Activated CD4-positive, alpha-beta T cell treated with anti-CD3 and anti-CD28 coated beads, Interleukin-2, amount 10 ng/mL, durations not matched to agents 7 days and 5 days (primary cell): ENCODE measurements at places on chromosomes 5 and 9. TPM values are rescaled to one million over a fixed set of nuclear protein-coding genes. Genes with fewer than 3 reads are reported as not detected.

The JAKMIP2 gene
- 5.3 TPM for total RNA-seq

The CCDC152 gene
- total RNA-seq = 4.8 TPM

The ZNF883 gene
- total RNA-seq = 0.35 TPM

The HDAC3 gene
- total RNA-seq = 73.9 TPM

GRCh38 chr9:23611869-23612268, 214.2 kb downstream of the ELAVL2 start:
- DNase-seq = no peak
- no peaks in the 10 kb centered on the region for H3K36me3 ChIP-seq
- no peaks in the 10 kb centered on the region for H3K27me3 ChIP-seq
- H3K4me1 ChIP-seq = no peaks in the 10 kb centered on the region

DNA sequence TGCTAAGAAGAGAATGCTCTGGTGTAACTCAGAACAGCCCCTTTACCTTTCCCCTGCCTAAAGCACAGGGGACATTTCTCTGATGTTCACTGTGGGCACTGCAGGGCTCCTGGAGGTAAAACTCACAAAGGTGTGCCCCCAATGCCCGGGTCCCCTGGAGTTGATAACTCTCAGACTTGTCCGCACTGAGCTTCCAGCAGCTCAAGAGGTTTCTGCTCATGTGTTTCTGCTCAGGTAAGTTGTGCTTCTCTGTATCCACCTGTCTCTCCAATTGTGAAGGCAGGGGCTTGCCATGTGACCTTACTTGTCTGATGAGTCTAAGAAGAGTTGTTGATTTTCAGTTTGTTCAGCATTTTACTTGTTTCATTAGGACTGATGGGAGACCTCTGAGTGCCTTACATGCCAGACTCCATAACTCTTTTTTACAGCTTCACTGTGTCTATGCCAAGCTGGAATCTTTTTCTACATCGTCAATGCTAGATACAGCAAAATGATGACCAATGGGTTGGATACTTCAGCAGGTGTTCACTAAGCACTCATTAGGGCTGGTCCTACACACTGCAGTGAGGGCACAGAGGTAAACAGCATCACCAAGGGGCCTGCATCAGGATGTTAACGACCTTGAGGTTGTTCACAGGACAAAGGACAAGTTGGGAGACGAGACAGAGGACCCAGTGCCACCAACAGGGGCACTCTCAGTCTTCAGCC, 56.4 kb downstream of the MRPL36 start:
- peaks cover 25% of the 10 kb centered on the region for H3K27me3 ChIP-seq
- H3K27ac ChIP-seq = no peak overlapping the region
- no peaks in the 10 kb centered on the region for H3K36me3 ChIP-seq
- no peak for DNase-seq
- no peaks in the 10 kb centered on the region for H3K4me1 ChIP-seq
- H3K4me3 ChIP-seq = no peak overlapping the region

The SPATA31C1 gene
- total RNA-seq = not detected

DNA sequence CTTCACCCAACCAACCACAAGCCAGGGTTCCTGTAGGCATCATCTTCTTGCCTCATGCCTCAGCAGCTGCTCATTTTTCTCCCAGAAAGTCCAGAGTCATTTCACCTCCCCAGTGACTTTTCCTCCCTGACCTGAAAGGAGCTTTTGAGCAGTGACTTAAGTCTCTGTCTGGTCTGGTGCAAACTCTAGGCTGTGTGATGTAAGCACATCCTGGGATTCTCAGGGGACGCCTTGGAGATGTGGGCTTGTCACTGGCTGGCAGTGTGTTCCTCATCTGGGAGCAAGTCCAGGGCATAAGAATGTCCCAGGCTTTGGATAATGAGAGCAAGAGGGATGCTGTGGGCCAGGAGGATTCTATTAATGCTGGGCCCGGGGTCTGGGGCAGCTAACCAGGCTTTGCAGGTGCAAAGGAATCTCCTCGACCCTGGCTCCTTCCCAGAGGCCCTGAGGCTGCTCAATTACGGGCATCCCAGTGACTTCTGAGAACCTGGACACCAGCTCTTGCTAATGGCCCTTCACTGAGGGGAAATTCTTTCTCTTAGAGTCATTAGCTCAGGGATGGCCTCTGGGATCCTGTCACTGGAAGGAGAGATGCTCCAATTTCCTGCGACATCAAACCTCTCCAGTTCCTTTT, 211.0 kb upstream of the PANK3 start:
- no peaks in the 10 kb centered on the region for H3K36me3 ChIP-seq
- no peak overlapping the region for H3K27ac ChIP-seq
- no peak overlapping the region for H3K4me3 ChIP-seq
- DNase-seq = no peak

DNA sequence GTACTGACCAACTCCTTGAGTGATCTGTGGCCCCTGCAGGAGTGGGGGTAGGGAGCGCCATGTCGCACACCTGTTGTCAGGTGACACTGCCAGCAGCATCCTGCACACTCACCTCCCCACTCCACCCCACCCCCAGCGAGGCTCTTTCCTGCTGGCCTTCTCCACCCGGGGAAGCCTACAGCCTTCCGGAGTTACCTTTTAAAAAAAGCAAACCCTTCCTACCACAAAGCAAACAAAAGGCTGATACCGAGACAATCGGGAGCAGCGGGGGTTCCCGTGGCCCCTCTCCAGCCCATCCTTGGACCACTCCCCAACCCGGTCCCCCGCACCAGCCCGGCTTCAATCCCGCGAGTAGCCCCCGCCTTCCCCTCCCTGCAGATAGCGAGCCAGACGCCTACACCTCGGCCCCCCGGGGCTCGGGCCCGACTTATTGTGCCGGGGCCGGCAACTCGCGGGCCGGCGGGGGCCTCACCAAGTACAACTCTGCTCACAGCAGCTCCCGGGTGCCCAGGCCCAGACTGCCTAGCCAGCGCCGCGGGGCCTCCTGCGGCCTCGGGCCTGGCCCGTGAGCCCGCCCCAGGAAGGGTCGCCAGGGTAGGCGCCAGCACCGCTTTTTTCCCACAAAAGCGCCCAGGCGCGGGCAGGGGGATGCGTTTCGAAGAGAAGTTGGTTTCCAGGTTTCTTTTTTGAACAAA, 724 bp downstream of the MACROH2A1 start:
- peak overlapping the region; percentile 89 for H3K4me3 ChIP-seq
- peak overlapping the region; percentile 96 for H3K27ac ChIP-seq
- peaks cover 60% of the 10 kb centered on the region for H3K4me1 ChIP-seq
- H3K27me3 ChIP-seq = peaks cover 10% of the 10 kb centered on the region
- H3K36me3 ChIP-seq = peaks cover 21% of the 10 kb centered on the region

- H3K4me1 ChIP-seq = no peaks in the 10 kb centered on the region
- H3K36me3 ChIP-seq = no peaks in the 10 kb centered on the region
- no peak overlapping the region for H3K27ac ChIP-seq
- H3K27me3 ChIP-seq = no peaks in the 10 kb centered on the region
- H3K4me3 ChIP-seq = no peak overlapping the region
Observed at GRCh38 chr9:116303270-116303669, 149.7 kb downstream of the PAPPA start.

GRCh38 chr5:74684900-74685851, at the start of gene HEXB:
HEXB (plus strand) TSS chr5:74685233; CDS start chr5:74685261, 28 bp downstream.
- H3K36me3 ChIP-seq = peaks cover 14% of the 10 kb centered on the region
- peak within 1 kb of the TSS; percentile 74 for H3K4me3 ChIP-seq

GRCh38 chr9:136807281-136808074, at the start of gene RABL6:
RABL6 (plus strand) TSS chr9:136807948; CDS start chr9:136808197, 249 bp downstream.
- H3K36me3 ChIP-seq = peaks cover 18% of the 10 kb centered on the region
- no peaks in the 10 kb centered on the region for H3K27me3 ChIP-seq
- H3K4me3 ChIP-seq = peak within 1 kb of the TSS; percentile 84
- peak within 1 kb of the TSS; percentile 90 for H3K27ac ChIP-seq

The SPINK7 gene
- not detected for total RNA-seq

DNA sequence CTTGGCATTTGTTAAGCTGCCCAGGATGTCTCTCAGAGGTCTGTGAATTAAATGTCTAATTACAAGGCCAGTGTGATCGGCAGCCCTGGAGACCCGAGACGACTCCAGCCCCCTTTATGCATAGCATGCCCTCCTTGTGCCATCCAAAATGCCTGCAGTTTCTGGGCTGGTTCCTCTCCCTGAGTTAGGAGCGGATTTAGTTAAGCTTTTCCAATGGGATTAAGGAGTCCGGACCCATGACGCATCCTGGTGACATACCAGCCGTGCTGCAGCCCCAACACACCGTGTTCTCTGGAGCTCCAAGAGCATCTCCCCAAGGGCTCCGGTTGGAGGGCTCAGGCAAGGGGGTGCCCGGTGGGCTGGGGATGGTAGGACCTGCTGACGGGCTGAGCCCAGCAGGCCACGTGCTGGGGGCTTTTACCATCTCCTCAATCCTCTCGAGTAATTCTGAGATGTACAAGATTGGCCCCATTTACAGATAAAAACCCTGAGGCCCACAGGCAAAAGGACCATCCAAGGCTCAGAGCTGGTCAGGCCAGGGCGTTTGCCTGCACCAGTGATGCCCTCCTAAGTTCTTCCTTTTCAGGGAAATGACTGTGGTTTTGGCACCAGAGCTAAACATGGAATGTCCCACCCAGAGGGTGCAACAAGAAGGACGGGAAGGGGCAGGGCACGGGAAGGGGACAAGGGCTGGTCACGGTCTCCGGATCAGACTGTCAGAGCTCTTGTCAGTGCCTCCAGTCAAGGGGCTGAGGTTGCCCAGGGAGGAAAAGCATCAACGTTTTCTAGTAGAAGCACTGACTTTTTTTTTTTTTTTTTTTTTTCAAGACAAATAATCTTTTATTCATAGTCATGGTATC, 82.6 kb upstream of the PHYKPL start:
- H3K27ac ChIP-seq = no peak overlapping the region
- no peak overlapping the region for H3K4me3 ChIP-seq
- H3K36me3 ChIP-seq = no peaks in the 10 kb centered on the region
- DNase-seq = no peak
